Heart left ventricle (tissue), 16 donors: ENCODE measurements at places on chromosomes 7 and 10. TPM values are rescaled to one million over a fixed set of nuclear protein-coding genes. Genes with fewer than 3 reads are reported as not detected.
A peak's percentile ranks its signal among the peaks of the same experiment; 100 is the strongest.

The EBLN1 gene
- total RNA-seq, result not detected

GRCh38 chr10:122464586-122464985 is 3.2 kb downstream of the HTRA1 start:
- no peak for DNase-seq

GRCh38 chr7:157291404-157292080 is 45.3 kb upstream of the DNAJB6 start:
- DNase-seq, result no peak

The SCIN gene
- total RNA-seq, result 1.7 TPM

DNA sequence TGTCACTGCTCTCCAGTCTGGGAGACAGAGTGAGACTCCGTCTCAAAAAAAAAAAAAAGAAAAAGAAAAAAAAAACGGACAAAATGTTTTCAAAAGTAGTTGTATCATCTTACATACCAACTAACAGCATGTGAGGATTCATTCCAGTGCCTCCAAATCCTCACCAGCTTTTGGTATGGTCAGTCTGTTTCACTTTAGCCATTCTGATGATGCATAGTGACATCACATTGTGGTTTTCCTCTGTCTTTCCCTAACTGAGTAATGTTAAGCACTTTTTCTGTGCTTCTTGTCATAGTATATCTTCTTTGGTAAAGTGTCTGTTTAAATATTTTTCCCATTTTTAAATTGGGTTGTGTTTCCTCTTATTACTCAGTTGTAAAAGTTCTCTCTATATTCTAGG is 251.4 kb upstream of the CTBP2 start:
- DNase-seq, result no peak

DNA sequence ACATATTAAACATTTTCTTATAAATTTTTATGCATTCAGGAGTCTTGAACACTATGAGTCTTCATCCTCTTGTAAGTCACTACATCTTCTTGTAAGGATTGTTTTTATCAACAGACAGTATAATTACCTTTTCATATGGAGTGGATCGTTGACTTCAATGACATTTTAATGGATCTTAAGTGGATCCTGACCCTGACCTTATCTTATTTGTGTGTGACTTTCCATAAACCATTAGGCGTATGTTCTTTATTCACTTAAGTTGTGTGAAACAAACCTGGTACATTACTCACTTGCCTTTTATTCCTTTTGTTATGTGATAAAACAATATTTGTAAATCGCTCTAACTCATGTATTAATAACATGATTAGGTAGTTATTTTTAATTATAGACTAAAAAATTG is 18.5 kb upstream of the SEMA3C start:
- no peak for DNase-seq

- no peak for DNase-seq
Measured at GRCh38 chr10:130766071-130766470, 545.5 kb downstream of the TCERG1L start.

The ALOX5 gene
- total RNA-seq, result 3.8 TPM

DNA sequence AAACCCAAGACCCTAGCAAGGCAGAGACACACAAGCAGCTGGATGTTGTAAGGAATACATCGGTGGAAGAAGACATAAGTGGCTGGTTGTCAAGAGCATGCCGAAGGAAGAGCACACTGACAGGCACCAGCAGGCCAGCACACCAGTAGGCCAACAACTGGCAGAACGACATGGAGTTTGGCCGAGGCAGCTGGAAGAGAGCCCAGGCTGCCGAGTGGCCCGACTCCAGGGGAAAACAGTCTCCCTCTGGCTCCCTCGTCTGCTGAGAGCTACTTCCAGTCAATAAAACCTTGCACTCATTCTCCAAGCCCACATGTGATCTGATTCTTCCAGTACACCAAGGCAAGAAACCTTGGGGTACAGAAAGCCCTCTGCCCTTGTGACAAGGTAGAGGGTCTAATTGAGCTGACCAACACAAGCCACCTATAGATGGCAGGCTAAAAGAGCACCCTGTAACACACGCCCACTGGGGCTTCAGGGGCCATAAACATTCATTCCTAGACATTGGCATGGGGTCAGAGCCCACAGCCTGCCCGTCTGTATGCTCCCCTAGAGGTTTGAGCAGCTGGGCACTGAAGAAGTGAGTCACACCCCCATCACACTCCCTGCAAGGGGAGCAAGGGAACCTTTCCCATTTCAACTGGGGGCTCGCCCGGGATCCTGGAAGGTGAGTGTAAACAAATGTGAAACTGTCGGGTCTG is 14.7 kb upstream of the TNS3 start:
- peak; percentile 62 for DNase-seq

DNA sequence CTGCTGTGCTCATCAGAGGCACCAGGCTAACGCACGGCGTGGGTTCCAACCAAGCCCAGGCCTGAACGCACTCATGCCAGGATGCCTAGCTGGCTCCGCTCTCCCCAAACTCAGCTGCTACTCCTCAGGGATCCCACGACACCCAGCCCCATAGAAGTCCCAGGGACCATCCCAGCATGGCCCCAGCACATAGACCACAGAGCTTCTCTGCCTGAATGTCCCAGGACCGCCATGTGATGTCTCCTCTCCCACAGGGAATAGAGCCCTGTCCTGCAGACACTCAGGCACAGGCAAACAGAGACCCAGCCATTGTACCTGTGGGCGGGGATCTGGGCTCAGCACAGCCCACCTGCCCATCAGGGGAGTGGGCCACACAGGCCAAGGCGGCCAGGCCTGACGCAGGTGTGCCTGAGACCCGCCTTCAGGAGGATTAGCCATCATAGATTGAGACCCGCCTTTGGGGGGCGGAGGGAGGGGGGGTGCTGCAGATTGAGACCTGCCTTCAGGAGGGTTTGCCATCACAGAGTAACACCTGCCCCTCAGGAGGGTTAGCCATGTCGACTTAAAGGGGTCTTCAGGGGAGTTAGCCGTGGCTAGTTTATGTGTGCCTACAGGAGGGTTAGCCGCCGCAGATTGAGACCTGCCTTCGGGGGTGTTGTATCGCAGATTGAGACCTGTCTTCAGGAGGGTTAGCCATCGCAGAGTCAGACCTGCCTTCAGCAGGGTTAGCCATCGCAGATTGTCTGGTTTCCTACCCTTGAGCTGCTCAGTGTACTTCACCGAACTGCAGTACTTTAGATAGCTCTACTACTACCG is 29.0 kb downstream of the RASGEF1A start:
- DNase-seq, result peak; percentile 2

- DNase-seq, result peak; percentile 44
Measured at GRCh38 chr10:132715776-132716680, 69.9 kb downstream of the NKX6-2 start.

DNA sequence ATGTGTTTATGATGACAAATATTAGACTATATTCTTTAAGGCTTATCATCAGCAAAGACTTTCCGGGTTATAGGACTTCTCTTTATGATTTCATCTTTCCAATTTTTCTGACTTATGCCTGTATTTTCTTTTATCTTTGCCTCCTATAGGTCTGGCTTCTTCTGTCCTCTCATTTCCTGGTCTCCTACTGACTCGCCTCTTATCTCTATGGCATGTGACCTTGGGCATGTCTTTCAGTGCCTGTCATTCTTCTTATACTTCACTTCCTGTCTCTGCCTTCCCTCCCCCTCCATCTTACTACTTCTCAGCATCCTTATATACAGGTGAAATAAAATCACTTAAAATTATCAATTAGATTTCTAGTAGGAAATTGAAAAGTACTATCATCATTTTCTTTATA is 42.2 kb downstream of the PCDH15 start:
- DNase-seq, result no peak

DNA sequence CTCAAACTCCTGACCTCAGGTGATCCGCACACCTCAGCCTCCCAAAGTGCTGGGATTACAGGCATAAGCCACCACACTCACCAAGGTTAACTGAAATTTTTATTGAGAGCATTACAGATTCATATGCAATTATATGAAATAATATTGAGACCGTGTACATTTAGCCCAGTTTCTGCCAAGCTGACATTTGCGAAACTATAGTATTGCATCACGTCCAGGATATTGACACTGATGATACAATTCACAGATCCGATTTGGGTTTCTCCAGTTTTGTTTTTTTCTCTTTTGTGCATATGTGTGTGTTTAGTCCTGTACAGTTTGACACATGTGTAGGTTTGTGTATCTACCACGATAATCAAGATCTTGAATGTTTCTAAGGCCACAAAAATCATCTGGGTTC is 627.9 kb upstream of the FOXK1 start:
- no peak for DNase-seq

GRCh38 chr7:131249003-131249402 is 78.7 kb upstream of the MKLN1 start:
- DNase-seq, result peak; percentile 29

DNA sequence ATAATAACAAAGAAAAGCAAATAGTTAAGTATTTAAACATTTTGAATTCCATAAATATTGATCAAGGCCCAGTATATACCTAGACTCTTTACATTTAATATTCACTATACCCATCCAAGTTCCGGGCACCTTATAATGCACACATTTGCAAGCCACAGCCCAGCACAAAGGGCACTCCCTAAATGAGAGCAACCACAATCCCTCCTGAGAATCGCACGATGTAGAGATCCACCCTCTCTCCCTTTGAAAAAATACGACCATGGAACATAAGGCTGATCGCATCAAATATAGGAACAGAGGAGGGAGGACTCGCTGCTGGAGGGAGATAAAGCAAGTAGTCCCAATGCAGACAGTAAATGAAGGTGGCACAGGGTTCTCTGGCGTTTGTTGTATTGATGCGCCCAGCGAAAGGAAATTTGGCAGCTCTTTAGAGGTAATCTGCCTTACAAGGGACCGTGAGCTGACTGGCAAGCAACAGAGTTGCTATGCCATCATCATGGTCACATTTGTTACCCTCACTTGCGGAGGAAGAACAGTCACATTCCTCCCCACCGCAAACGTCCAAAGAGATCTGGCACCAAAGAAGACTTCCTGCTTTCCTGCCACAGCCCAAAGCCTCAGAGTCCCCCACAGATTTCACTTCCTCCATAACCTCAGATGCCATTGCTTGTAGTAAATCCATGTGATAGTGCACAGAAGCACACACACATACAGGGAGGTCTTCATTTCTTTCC is 16.1 kb upstream of the TAS2R40 start:
- peak; percentile 31 for DNase-seq

The SRRM3 gene
- 5.0 TPM for total RNA-seq

GRCh38 chr7:101941481-101942383 is 124.3 kb downstream of the CUX1 start:
- DNase-seq, result peak; percentile 53

The FIGNL1 gene
- total RNA-seq, result 3.7 TPM

GRCh38 chr10:45424668-45425404 is 50.8 kb downstream of the ALOX5 start:
- no peak for DNase-seq

DNA sequence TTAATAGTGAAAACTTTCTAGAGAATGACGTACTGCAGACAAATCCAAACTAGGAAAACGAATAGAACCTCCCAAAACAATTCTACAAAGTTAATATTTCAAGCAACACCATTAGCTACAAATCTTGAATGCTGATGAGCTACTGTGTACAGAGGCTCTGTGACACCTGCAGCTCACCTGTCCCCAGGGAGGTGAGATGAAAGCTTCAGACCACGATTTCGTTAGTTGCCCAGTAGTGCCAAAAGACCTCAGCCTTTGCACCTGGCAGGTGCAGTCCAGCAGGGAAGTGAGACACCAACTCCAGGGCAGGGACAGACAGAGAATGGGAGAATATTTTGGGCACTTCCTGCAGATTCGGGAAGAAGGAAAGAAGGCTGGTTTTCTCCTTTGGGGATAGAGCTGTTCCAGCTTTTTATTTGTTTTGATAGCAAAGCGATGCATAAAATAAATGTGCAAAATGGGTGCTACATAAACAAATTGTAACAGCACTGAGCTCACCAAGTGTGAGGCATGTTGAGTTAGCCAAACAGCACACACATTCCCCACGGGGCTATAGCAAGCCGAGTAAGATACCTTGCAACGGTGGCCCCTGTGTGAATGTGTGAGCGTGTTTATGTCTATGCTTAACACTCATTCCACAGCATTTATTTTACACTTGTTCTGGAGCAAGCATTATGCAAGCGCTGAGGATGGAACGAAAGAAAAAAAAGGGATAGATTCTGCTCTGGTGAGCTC is 1024.8 kb upstream of the AUTS2 start:
- DNase-seq, result no peak

DNA sequence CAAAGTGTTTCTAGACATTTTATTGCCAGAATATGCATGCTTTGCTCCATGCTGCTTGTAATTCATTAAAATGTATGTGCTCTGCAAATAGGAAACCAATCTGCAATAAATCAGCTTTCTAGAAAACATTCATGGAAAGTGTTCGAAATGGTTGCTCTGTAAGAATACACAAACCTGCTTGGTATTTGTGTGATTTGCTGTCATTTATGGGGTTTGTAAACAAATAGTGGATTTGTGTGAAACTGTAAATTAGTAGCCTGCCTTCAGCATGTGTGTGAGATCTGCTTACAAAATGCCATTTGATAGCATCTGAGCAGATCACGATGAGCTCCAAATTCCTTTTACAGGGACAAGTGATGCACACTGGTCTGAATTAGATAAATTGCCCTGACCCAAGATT is 219.0 kb upstream of the CSTF2T start:
- no peak for DNase-seq

- no peak for DNase-seq
Measured at GRCh38 chr7:133783276-133783675, 343.9 kb upstream of the LRGUK start.

GRCh38 chr10:84706431-84706830 is 378.0 kb downstream of the CCSER2 start:
- DNase-seq, result no peak

GRCh38 chr7:129804890-129805719 is 147.7 kb downstream of the UBE2H start:
- no peak for DNase-seq

The EFCAB10 gene
- total RNA-seq, result not detected

DNA sequence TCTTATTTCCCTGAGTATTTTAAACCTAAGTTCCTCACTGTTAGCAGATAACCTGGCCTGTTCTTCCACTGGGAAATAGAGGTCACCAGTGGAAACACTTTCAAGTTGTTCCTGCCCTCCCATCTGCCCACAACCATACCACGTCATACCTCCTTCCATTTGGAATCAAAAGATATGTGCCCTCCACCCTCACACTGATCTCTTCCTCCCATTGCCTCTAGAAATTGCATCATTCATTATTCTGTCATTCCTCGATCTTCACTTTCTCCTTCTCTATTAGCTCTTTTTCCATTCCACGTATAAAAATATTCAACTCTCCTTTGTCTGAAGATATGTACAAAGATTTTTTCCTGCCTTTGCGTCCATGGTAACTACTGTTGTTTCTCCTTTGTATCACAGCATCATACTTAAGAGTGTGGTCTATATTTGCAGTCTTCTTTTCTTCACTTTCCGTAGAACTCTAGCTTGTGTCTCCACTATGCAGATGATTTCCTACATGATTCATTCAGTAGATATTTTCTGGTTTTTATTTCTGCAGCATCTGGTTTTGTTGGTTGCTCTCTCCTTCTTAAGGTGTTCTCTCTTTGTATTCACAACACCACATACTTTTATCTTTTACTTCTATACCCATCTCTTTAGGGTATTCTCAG is 312.3 kb downstream of the REEP3 start:
- DNase-seq, result no peak

The IDI2 gene
- 0.28 TPM for total RNA-seq

DNA sequence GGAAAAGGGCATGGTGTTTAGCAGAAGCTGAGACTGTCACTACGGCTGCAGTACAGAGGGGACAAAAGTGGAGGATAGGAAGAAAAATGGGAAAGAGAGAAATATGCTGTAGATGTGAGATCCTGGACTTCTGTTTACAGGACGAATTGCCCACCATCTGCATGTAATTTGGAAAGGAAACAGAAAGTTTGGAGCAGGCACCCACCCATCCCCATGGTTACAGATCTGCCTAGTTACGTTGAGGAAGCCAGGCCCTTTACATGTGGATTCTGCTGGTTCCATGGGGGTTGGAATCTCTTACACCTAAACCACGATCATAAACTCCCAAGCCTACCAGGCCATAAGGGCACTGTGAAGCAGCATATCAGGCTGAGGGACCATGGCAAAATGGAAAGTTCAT is 84.3 kb downstream of the WDFY4 start:
- no peak for DNase-seq
